ENCODE measurements at places on chromosomes 2 and 18.

- DNase-seq, result no peak
These were observed 31.2 kb downstream of the RAB1A start for GRCh38 chr2:65098741-65099140.

DNA sequence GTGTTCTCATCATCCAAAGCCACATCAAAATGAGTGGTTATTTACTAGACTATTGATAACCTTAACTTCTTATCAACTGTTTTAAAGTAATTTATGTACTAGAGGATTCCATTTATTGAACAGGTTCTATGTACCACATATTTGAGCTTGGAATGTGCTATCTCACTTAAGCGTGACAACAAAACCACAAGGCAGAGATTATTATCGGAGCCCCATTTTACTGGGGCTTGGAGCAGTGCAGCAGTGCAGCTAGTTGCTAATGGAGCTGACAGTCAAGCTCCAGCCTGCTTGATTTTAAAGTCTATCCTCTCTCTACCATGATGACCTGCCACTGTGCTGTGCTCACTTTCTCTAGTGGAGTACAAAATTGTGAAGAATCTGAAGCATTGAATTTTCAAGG is 24.6 kb downstream of the GCG start:
- no peak for DNase-seq

- no peak for DNase-seq
These were observed 223.9 kb downstream of the MYT1L start for GRCh38 chr2:2107141-2107540.

DNA sequence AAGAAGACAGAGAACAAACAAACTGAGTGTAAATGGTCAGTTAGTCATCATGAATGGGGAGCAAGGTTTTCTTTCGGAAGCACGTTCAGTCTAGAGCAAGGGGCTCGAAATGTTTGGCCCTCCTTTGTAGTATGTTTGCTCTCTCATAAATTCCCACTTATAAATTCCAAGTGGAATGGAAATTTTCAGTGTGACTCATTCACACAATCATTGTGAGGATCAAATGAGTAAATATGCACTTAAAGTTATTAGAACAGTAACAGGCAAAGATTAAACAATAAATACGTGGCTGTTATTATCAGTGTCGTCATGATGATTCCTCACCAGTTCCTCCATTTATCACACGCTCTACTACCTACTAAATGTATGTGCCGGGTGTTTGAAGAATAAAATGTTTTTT is 10.5 kb downstream of the CNGA3 start:
- DNase-seq, result no peak

DNA sequence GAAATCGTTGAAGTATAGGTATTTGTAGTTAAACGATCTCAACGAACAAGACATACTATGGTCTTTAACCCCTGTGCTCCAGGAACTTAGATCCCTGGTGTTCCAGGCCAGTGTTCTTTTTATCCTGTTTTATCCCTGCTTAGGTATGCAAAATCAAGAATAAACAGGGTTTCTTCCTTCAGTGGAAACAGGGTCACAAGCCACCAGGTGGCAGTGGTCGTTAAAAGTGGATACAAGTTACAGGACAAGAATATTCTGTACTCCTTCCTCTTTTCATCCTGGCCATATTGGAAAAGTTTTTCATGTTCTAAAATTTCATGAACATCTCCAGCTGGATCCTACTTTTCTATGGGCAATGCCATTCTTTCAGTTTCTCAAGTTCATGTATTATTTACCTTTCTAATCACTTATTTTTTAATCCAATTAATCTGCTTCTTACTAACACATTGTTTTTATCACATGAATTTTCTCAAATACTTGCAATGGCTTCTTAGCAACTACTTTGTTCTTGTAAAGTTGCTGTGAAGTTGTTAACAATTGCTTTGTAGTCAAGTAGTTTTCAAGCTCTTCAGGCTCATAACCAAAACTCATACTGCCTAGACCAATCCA is 16.4 kb upstream of the HNMT start:
- peak; percentile 57 for DNase-seq

GRCh38 chr2:237109421-237109934 is 23.8 kb downstream of the COPS8 start:
- DNase-seq, result no peak

DNA sequence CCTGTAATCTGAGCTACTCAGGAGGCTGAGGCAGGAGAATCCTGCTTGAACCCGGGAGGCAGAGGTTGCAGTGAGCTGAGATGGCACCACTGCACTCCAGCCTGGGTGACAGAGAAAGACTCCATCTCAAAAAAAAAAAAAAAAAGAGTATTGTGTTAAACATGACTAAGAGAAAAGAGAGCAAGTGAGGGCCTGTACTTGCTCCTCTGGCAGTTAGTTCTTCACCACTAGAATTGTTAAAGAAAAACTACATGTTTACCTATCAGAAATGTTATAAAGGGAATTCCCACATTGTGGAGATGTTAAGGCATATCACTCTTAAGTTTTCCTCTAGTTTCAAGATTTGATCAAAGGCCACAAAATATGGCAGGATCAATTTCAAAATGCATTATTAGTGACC is 75.4 kb upstream of the LRATD1 start:
- DNase-seq, result no peak

GRCh38 chr2:6423944-6424343 is 441.8 kb downstream of the CMPK2 start:
- no peak for DNase-seq

GRCh38 chr2:178401994-178402437 is 49.0 kb downstream of the PRKRA start:
- no peak for DNase-seq

DNA sequence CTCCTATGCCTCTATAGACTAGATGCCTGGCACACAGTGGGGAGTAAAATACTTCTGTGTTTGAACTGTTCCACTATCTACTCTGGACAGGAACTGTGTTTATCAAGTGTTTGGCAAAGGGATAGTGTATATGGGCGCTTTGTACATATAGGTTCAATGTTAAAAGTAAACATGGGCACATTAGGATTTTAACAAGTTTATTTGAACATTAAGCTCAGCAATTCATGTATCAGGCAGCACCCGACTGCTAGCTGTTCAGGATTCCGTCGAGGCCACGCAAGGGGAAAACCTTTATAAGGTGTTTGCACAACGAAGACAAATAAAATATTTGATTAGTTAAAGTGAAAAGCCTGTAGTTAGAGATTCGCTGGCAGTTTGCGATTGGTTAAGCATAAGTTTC is 43.4 kb upstream of the ROCK2 start:
- DNase-seq, result no peak

GRCh38 chr2:97662895-97663625 is 784 bp downstream of the ACTR1B start:
- DNase-seq, result peak; percentile 76

- DNase-seq, result no peak
These were observed 187.8 kb upstream of the SIX3 start for GRCh38 chr2:44753552-44754285.

GRCh38 chr2:1709946-1710560 is 34.3 kb downstream of the PXDN start:
- no peak for DNase-seq

DNA sequence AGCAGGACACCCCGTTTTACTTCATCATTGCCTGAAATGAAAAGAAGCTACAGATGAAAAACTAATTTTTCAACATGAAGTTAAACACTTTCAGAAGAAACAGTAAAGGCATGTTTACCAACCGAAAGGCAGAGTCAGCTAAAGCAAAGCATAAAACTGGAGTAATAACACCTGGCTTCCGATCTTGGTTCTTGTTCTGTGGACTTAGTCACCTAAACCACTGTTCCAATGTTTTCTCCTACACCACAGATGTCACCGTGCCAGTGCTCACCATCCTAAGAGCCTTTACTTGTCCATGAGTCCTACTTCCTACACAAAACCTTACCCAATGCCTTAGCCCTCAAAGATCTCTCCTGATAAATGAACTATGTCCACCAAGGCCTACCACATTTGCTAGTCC is 13.5 kb downstream of the MCM6 start:
- no peak for DNase-seq

DNA sequence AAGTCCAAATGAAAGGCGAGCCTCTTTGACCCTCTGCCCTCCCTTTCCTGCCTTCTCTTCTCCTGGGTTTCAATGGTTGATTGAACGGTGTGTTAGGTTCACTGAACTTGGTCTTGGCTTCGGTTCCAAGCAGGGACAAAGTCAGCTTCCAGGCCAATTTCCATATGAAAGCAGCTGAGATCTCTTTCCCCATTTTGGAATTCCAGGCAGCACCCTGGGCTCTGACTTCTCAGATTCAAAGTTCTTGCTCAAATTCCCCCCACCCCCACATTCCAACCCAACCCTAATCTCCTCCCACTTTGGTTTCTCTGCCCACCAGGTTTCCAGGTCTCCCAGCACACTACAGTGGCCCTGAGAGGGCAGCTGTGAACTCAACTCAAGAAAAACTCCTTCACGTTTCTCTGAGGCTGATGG is 231.0 kb downstream of the INSIG2 start:
- peak; percentile 96 for DNase-seq

- DNase-seq, result no peak
These were observed 1.4 kb downstream of the RSAD2 start for GRCh38 chr2:6879011-6879410.

DNA sequence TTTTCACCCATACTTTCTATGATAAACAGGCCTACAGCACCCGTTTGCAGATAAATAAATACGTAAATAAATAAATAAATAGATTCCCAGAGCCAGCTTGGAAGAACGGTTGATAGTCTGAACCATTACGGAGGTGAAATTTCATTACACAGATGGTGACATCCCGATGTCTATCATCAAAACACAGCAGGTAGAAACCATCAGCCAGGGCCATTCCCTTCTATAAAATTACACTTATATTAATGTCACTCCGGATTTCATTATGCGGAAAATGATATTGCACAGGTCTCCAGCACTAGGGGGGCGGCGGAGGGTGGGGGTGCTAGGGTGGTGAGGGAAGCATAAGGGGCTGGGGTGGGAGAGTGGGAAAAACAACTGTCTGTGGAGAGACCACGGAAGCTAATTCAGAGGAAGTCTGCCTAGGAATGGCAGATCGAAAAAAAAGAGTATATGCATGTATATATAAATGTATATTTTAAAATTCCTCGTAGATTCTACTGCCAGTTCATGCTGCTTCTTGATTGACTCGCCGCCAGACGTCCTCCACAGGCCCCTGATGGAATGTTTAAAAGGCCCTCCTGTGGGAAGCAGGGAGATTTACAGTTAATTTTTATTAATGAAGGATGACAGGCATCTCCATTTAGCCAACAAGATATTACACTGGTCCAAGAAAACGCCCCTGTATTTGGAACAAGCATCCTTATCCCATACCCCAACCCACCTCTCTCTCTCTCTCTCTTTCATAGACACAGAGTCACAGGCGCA is 1906.0 kb upstream of the PIK3C3 start:
- DNase-seq, result no peak

DNA sequence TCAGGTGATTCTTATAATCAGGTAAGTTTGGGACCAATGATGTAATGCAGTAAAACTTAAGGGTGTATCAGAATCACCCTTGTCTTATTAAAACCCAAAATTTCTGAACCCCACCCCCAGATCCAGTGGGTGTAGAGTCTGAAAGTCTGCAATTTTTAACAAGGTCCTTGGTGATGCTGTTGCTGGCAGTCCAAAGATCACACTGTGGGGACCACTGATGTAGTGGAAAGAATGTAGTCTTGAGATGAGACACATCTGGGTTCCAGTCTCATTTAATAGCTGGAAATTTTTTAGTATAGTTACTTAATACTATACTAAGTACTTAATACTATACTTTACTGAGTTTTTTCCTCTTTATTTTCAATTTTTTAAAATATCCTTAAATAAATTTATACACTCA is 258.4 kb downstream of the PLCL1 start:
- DNase-seq, result no peak

GRCh38 chr2:188324067-188324466 is 32.4 kb downstream of the GULP1 start:
- DNase-seq, result no peak

GRCh38 chr2:209977386-209978239 is 24.8 kb upstream of the RPE start:
- no peak for DNase-seq

DNA sequence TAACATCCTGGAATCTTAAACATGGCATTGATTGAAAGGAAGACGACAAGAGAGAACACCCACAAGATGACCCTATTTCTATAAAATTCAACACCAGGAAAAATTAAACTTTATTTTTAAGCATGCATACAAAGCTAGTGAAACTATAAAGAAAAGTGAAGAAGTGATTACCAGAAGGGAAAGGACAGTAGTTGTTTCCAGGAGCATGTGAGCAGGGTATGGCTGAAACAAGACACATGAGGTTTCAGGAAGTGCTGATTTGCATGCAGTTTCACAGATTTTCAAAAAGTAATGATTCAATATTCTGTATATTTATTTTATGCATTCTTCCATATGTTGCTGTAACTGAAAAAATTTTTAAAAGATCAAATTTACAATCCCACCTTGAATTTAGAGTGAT is 24.6 kb upstream of the DAW1 start:
- no peak for DNase-seq

- DNase-seq, result no peak
These were observed 714.5 kb downstream of the PLCL1 start for GRCh38 chr2:198518935-198519334.

- peak; percentile 49 for DNase-seq
These were observed 864 bp upstream of the XPO1 start for GRCh38 chr2:61538920-61539520.

DNA sequence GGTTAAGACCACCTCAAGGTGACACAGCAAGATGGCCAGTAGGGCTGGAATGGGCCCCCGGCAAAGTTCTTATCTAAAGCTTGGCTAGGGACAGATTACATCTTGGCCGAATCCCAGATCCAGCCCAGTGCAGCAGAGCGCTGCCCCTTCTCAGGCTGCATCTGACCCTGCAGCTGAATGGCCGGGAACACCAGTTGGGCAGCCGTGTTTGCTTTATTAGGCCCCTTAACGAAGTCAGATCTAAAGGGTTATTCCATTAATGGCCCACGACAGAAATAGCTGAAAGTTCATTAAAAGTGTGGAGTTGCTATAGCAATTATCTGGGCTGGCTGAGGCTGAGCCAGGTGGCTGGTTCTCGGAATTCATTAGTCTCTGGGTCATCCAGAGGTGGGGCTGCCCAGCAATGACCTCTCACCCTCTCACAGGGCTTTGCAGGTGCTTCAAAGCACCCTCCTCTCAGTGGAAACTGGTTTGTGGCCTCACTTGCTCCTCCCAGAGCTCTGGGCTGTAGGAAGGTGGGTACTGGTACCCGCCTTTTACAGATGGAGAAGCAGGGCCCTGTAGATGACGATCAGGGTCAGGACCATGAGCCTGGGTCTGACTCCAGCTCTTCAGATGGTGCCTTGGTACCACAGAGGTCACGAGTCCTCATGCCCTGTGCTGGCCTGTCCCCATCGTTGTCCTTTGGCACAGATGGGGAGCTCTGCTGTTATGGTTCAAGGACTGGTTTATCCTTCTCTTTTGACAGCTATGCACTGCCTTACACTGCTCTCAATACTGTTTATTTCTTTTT is 68.8 kb downstream of the EMX1 start:
- DNase-seq, result no peak
